Activated T-helper 17 cell treated with anti-CD3 and anti-CD28 coated beads, Interleukin-2, amount 50 U/mL, for 72 hours (primary cell): ENCODE measurements at places on chromosomes 1 and 21. TPM values are rescaled to one million over a fixed set of nuclear protein-coding genes. Genes with fewer than 3 reads are reported as not detected.

Gene UCK2
- 74.2 TPM for total RNA-seq

- ATAC-seq: no peak
Observed at GRCh38 chr1:64005801-64006200, 197.6 kb upstream of the UBE2U start.

DNA sequence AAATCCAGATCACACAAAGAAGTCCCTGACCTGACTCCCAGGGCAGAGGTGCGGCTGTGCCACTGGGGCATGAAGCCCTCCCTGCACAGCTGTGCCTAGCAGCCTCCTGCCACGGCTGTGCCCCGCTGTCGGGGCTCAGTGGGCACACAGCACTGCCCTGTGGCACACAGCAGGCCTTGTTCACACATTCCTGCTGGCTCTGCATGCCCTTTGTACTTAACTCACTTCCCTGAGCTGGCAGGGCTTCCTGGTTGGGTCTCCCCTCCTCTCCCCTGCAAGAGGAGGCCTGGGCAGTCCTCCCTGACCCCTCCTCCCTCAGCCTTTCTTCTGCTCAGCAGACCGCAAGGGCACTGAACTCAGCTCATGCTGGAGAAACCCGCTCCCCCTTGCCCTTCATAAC, 14.8 kb downstream of the LHX4 start:
- no peak for ATAC-seq

DNA sequence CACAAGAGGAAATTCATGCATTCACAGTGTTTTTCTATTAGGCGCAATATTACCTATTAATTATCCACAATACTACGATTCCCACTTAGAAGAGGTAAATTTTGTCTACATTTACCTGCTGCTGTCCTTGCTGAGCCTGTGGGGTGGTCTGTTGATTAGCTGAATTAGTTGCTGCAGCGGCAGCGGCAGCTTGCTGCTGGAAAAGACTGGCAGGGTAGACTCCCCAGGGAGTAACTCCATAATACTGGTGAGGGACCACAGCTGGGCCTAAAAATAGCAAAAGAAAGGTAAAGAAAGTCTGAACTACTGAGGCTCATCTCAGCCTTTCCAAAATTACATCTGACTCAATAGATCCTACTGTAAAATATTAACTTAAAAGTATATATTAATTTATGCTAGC, 66.0 kb upstream of the SDC3 start:
- no peak for ATAC-seq

- ATAC-seq: no peak
Observed at GRCh38 chr1:8598783-8599182, 218.7 kb downstream of the RERE start.

Gene PCP4L1
- 0.86 TPM for total RNA-seq

DNA sequence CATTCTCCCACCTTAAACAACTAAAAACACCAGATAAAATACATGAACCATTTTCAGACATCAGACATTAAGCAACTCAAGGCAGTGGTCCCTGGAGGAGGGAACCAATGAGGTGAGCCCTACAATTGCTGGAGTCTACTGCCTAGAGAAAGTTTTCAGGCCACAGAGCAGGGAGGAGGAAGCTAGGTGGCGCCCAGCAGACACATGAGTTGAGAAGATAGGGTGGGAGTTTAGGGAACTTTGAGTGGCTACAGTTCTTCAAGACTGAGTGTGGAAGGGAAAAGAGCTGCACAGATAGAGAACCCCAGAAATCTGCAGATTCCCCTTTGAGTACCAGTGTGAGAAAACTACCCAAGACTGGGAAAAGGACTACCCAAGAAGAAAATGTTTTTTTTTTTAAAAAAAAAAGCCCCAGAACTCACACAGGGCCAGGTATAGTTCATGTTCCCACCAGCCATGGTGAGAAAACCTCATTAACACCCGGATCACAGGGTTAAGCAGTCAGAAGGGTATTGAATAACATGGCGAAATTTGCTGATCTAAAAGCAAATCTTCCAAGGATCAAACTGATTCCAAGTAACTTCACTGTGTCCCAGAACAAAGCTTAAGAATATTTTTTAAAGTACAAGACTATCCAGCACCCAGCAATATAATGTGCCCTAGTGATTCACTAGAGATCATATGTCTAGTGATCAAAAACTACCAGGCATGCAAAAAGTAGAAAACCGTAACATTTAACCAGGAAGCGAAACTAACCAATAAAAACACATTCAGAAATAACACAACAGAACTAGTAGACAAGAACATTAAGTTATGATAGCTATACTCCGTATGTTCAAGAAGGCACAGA, 12.0 kb downstream of the ALDH9A1 start:
- ATAC-seq: peak; percentile 84

DNA sequence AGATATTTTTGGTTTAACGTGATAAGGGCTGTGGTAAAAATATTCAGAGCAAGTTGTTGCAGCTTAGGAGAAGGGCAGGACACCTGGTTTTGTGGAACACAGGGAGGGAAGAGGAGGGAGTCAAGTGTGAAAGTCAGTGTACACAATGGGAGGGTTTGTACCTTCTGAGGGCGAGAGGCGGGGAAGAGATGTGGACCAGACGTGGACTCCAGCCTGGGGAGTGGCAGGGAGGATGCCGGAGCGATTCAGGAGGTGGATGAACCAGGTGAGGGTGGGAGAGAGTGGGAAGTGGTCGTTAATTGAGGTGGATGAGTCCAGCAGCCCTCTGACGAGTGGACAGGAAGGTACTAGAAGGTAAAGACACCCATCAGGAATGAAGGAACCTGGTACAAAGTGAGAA, 52.2 kb upstream of the IRF2BP2 start:
- no peak for ATAC-seq

Gene HAPLN2
- total RNA-seq: 1.5 TPM

Gene POLR3C
- total RNA-seq: 20.4 TPM

GRCh38 chr1:185520188-185520920, 203.3 kb upstream of the IVNS1ABP start:
- peak; percentile 94 for ATAC-seq

DNA sequence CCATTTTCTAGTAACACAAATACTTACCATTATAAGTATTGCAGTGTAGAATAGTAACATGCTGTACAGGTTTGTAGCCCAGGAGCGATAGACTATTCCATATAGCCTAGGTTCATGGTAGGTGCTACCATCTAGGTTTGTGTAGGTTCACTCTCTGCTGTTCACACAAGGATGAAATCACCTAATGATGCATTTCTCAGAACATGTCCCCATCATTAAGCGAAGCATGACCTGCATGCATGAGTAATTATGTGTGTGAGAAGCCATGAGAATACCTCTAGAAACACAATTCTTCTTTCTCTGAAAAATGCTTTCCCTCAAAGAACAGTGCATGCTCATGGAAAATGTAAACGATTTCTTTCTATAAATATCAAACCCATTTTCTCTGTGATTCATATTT, 69.3 kb downstream of the NR5A2 start:
- no peak for ATAC-seq

DNA sequence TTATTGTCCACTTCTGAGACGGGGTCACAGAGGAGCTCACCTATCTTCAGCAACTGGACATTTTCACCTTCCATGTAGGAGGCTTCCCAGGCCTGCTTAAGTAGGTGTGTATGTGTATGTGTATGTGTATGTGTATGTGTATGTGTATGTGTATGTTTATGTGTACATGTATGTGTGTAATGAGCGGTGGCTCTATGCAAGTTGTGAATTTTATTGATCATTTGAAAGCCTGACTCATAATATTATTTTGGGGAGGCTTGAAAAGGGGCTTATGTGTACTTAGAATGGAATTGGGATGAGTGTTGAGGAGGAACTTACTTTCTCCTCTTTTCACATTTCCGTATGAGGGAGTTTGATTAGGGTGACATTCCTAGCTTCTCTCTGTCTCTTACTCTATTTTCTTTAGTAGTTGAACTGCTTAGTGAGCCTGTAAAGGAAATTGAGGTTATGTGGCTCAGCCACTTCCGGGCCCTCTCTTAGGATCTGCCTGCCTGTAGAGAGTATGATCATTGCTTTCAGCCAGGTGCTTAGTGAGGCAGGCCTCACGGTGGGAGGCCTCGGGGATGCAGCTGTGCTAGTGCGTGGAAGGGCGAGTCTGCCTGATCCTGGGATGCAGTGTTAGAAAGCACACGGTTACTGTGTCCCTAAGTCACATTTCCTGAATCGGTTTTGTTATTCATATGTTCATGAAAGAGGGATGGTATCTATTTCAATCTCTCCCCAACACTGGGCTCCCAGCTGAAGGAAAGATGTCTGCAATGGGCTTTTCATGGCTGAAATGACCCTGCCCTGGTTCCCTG, 61.0 kb downstream of the IER5 start:
- peak; percentile 99 for ATAC-seq
